ENCODE measurements at places on chromosomes 2 and 18.

- DNase-seq = no peak
Measured at GRCh38 chr2:179571252-179571651, 290.2 kb downstream of the ZNF385B start.

- no peak for DNase-seq
Measured at GRCh38 chr18:23260926-23261590, 125.8 kb downstream of the CABLES1 start.

GRCh38 chr2:239469106-239469960, 68.5 kb upstream of the HDAC4 start:
- DNase-seq = no peak

GRCh38 chr2:147846412-147847081, 1.7 kb downstream of the ACVR2A start:
- no peak for DNase-seq

- no peak for DNase-seq
Measured at GRCh38 chr18:27599202-27599829, 414.2 kb upstream of the CHST9 start.

- no peak for DNase-seq
Measured at GRCh38 chr2:46351098-46351749, 54.0 kb downstream of the EPAS1 start.

DNA sequence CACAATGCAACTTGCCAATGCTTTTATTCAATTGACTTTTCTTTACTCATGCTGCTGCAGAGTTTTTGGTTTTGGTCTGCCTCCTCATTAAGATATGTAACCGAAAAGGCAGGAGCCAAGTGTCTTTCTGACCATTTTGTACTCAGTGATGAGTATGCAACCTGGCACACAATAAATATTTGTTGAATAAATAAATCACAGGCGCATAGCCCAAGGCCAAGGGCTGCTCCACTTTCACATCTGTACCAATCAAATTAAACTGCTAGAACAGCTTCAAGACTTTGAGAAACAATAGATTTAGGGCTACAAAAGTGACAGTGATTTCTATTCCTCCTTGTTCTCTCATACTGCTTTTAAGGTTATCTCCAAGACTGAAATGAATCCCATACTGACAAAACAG, 828.2 kb downstream of the RNF144A start:
- DNase-seq = no peak

DNA sequence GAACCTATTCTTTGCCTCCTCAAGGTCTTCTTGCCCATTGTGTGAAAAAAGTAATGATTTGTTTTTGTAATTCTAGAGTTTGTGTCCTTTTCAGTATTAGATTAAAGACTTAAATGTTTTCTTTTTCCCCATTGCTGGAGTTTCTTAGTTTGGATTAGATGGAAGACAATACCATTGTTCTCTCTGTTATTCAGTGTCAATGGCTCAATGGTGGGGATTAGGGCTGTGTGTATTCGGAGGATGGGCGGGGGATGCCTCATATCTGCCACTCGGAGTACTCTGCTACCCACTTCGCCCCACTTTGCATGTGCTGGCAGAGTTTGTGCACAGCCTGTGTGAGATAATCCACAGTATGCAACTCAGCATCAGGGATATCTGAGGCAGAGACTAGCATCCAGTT, 90.1 kb downstream of the KLHL29 start:
- DNase-seq = no peak
